ENCODE measurements at places on chromosomes 5 and 9.

GRCh38 chr5:10699281-10699874, 61.7 kb downstream of the DAP start:
- no peak for DNase-seq

- no peak for DNase-seq
Measured at GRCh38 chr5:15807248-15807647, 307.3 kb downstream of the FBXL7 start.

- DNase-seq, result no peak
Measured at GRCh38 chr9:73753171-73753570, 601.5 kb downstream of the ANXA1 start.

DNA sequence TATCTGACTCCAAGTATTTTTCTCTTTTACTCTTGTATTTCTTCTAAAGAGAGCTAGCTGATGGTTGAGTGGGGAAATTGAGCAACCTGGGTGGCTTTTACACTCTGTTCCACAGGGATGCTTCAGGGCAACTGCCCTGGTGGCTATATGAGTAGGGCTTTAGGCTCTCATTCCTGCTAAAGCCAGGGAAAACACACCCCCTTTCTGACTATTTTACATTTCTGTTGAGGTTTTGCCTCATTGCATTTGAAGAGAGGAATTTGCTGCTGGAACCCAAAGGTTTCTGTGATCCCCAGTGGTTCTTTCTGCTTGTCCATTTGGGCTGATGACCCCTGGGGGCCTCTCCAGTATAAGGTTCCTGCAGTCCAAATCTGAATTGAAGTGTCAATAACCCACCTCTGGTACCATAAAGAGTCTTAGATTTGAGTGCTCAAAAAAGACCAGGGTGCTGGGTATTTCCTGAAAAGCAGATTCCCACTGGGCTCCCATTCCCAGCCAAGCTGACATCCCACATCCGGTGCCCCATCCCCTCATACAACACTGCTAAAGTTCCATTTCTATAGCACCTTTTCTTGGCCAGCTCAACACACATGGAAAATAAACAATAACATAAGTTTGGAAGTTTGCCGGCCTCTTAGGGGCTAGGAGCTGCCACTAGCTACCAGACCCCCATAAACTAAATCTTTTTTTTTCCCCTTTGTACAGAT, 59.5 kb downstream of the PAPPA start:
- no peak for DNase-seq

GRCh38 chr5:171388816-171389168, 1.1 kb downstream of the NPM1 start:
- DNase-seq, result no peak

DNA sequence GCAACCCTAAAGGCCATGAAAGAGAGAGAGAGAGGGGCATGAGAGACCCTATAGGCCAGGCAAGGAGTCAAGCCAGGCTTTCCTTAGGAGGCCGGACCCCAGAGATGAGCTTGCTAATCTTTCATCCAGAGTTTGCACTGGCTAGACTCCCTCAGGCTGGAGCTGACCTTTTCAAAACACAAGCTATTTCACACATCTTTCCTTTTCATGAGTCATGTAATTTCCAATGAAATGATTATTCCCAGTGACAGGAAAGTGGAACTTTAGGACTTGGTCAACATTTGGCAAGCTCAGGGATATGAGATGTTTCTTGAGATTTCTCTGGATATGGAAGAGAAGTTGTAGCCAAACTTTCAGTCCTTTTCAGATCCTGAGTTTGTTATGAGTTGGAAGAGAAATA, 117.7 kb downstream of the TARS1 start:
- no peak for DNase-seq
